ENCODE measurements at places on chromosomes 16 and 17. TPM values are rescaled to one million over a fixed set of nuclear protein-coding genes. Genes with fewer than 3 reads are reported as not detected.

Gene PPP1R27
- not detected for total RNA-seq

Gene ZNF778
- 8.8 TPM for total RNA-seq

Gene PTX4
- not detected for total RNA-seq

Gene ABCC6
- 0.13 TPM for total RNA-seq

Gene CD300A
- total RNA-seq = not detected

Gene CLEC3A
- total RNA-seq = not detected
